Stimulated activated CD4-positive, alpha-beta T cell treated with anti-CD3 and anti-CD28 coated beads, Interleukin-4, amount 100 ng/mL, for 1 hour (primary cell): ENCODE measurements at places on chromosomes 11 and 22.

DNA sequence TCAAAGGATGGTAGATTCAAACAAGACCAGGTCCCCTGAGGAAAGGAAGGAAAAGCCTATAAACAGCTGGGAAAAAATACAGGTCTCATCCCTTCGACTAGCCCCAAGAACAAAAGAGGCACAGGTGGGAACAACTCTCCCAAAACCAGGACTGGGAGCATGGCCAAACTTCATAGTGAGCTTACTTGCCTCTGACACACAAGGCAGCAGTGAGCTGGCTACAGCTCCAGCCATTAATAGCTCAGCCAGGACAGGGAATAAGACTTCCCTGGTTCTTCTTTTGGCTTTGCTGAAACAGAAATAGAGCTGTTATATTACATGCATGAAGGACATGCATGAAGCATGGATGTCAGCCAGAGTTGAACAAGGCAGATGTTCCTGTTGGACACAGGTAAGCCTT is at the start of gene OR10A2:
TSS of gene OR10A2 (plus strand) at position 97 of the 400 bp plus-strand sequence. CDS start 6,698 bp downstream, outside the sequence.
- DNase-seq, result no peak

- peak; percentile 49 for DNase-seq
Observed at GRCh38 chr11:67053896-67054329, 2.7 kb upstream of the RHOD start.

DNA sequence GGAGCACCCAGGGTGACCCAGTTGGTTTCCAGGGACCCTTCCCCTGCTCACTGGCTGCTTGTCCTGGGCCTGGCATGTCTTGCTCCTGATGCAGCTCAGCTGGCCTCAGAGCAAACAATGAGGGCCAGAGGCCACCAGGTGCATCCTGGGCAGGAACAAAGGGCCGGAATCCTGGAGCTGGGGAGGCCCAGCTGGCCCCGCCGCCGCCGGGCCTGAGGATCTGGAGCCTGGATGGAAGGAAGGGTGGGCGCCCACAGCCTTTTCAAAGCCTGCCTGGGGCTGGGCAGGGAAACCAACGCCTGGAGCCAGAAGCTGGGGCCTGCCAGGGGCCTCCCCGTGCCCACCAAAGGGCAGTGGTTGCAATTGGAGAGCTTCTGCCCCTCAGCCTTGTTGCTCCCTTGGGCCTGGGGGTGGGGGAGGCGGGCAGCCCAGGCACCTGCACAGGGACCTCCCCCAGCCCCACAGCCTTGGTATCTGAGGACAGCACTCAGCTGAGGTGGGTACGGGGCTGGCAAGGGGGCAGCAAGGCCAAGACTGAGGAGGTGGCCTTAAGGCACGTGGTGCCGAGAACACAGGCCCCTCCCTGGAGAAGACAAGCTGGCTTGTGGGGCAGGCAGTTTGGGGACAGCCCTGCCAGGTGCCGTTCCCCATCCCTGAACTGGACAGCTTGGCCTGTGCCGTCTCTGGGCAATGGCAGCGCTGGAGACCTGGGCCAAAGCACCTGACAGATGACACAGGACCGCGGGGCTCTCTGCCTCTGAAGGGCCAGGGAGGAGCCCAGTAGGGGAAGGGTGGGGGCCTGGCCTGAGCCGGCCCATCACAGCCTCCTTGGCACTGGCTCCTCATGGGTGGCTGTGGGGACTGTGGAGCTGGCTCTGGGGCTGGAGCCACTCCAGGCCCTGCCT is 7.1 kb upstream of the ADORA2A start:
- no peak for DNase-seq

DNA sequence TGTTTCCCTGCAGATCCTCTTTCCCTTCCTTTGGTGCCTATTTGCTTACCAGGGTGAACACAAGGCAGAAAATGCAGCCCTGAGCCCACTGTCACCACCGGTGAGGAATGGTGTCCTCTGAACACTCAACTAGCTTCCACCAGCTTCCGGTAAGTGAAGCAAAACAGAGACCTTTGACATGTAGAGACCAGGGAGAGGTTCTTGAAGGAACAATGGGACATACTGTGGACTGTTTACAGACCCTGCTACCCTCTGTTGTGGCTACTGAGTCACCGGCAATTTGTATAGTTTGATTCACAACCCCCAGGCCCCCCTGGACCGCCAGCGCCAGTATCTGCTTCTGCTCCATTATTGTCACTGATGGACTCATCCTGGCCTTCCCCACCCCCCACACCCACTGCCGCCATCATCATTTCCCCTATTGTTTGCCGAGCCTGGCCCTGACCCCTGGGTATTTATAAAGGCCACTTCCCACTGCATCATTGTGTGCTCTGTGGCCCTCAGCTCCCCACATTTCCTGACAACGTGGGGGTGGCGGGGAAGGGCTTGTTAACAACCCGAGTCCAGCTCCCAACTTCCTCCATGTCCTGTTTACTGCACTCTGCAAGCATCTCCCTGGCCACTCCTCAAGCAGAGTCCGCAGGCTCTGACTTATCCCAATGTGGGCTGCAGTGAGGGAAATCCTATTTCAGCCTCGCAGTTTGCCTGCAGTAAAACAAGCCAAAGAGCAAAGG is 252.9 kb downstream of the ETS1 start:
- DNase-seq, result no peak

GRCh38 chr11:27468209-27468994 is 4.2 kb downstream of the LGR4 start:
- DNase-seq, result no peak
